H4 (cell line): ENCODE measurements at places on chromosomes 3 and 15. TPM values are rescaled to one million over a fixed set of nuclear protein-coding genes. Genes with fewer than 3 reads are reported as not detected.
A peak's percentile ranks its signal among the peaks of the same experiment; 100 is the strongest.

SEMA4B gene
- total RNA-seq: 13.5 and 18.9 TPM in 2 replicates

CSPG5 gene
- total RNA-seq: 0.93 and 1.5 TPM in 2 replicates

DNA sequence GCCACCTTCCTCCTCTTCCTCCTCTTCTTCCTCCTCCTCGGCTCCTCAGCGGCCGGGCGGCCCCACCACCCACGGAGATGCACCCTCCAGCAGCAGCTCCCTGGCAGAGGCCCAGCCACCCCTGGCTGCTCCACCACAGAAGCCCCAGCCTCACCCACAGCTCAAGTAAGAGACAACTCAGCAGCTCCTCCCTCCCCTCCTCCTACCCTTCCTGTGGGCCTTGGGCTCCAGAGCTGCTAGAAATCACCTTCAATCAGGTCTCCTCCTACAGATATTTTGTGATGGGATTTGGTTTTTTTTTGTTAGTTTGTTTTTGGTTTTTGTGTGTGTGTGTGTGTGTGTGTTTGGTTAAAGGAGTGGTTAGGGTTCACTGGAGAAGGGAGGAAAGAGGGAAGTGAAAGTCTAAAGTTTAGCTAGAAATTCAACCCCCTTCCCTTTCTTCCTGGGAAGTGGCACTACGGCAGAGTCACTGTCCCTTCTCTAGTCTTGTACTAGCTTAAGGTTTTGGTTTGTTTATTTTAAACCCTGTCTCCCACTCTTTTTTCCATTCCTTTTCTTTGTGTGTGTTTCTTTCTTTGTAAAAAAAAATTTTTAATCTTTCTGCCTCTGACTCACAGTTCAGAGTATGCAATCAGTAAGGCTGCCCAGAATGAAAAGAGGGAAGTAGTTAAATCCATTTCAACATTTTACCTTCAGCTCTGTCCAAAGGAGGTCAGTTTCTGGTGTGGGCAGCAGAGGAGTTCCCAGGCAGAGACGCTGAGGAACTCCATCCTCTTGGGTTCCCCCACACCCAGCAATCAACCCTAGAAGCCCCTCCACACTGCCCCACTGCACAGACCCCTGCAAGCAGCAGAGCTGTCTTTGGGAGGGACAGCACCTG, 29.0 kb upstream of the TIMP4 start:
- peak; percentile 56 for DNase-seq

DNA sequence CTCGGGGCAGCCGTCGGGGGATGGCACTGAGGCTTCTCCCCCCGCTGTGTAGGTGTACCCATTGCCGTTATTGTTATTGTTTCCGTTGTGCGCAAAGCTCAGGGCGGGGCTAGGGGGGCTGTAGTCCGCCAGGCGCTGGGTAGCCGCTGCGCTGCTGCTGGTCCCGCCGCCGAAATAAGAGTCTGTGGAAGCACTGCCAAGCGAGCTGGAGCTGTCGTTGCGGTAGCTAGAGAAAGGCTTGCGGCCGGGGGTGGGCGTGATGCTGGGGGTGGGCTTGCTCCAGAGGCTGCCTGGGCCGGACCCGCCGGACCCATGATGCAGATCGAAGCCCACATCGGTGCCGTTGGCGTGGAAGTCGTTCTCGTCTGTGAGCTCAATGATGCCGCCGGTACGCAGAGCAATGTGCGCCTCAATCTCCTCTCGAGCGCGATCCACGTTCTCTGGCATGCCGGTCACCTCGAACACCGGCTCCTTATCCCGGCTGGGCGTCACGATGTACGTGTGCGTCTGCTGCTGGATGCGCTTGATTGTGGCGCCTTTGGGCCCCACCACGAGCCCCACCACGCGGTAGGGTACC, 1.9 kb downstream of the MEX3B start:
- DNase-seq: no peak

DNA sequence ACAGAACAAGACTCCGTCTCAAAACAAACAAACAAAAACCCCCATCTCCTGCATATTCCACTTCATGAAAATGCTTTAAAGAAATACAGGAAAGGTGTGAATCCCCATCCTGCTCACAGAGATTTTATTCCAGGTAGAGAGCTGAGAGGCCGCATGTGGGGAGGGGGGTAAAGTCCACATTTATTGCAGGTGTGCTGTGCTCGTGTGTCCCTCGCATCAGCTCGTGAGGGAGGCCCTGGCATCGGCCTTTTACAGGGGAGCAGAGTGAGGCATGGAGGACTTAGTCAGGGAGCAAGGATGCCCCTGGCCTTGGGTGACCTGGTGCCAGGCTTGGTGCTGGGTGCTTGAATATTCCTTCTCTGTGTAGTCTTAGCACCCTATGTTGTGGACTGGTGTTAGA, 413.5 kb upstream of the C2CD4B start:
- no peak for DNase-seq

- no peak for DNase-seq
Observed at GRCh38 chr3:1847571-1847970, 251.1 kb upstream of the CNTN4 start.

- no peak for DNase-seq
Observed at GRCh38 chr3:138197058-138197457, 10.0 kb downstream of the ARMC8 start.

DNA sequence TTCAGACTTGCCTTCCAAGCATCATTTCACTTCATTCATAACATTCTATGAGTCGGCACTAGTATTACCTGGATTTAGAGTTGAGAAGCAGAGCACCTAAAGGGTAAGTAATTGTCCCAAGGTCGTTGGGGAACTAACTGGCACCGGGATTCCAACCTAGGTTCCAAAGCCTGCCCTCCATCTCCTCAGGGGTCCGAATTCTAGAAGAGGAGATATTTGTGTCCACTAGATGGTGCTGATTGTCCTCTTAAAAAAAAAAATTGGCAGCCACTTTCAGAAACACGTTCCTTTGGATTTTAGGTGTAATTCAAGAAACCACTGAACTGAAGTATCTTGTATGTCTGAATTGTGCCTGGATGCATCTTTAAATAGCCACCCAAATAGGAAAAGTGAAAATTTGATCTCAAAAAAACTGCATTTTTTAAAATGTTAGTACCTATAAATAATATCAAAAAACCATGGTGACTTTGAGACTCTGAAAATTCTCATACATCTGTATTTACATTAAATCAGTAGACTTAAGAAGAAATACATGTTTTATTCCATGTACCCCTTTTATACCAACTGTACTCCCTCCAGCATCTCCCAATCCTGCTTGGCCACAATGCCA, 3.9 kb upstream of the FSIP1 start:
- DNase-seq: peak; percentile 44

DNA sequence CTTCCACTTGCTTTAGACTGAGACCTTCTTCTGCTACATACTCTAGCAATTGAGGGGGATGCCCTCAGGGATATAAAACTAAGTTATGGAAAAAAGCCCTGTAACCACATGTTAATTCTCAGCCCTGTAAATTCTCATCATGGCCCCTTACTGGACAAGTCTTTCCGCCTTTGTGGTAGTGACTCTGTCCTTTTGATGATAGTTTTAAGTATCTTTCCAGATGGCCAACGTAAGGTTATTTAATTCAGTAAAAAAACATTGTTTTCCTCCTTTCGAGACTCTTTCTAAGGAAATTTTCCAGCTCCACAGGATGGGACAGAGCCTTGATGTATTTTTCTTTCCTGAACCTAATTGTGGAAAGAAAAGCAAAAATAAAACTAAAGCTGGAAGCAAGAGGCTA, 25.3 kb upstream of the TM4SF4 start:
- no peak for DNase-seq

DNA sequence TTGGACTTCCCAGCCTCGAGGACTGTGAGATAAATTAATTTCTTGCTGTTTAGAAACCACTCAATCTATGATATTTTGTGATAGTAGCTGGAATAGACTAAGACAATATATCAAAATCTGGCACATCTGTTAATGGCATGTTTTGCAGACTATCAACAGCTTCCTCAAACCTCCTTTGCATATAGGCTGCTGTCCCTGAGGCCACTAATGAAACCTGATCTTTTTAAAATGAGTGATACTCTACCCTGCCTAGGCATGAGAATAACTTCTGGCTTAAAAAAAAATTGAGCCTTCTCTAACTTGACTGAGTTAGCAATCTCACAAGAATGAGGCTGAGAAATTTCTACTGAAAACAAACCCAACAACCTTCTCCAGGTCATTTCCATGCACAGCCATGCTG, 176.0 kb upstream of the CRBN start:
- DNase-seq: no peak

GRCh38 chr3:143428294-143428693, 308.7 kb downstream of the CHST2 start:
- no peak for DNase-seq

DNA sequence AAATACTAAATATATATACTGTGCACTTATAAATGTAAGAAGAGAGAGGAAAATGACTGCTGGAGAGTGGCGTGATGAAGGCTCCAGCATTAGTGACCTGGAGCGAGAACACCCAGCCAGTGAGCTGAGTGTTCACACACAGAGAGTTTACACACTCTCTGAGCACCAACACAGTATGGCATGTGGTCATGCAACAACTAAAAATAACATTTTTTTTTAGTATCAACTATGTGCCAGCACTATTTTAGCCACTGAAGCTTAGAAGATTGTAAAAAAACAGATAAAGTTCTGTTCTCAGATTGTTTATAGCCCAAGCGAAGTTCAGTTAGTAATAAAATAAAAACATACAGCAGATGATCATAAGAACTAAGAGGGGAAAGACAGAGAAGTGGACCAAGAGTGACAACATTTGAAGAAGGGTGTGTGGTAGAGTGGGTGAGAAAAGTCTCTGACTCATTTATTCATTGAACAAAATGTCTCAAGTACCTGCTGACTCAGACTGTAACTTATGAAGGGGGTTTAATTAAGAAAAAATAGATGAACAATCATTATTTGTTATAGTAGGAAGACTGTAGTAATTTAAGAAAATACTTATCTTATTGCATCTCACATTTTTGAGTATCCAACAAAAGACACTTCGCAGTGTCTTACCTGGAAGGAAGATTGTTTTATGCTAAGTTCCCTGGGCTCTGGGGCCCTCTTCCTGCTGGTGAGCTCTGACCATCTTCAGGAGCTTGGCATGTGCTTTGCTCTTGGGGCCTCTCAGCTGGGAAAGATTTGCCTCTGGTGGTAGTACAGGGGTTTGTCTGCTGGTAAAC, 43.8 kb downstream of the GAP43 start:
- no peak for DNase-seq

- no peak for DNase-seq
Observed at GRCh38 chr3:194235160-194235559, 99.2 kb downstream of the HES1 start.
